ENCODE measurements at places on chromosomes 1 and 21.

DNA sequence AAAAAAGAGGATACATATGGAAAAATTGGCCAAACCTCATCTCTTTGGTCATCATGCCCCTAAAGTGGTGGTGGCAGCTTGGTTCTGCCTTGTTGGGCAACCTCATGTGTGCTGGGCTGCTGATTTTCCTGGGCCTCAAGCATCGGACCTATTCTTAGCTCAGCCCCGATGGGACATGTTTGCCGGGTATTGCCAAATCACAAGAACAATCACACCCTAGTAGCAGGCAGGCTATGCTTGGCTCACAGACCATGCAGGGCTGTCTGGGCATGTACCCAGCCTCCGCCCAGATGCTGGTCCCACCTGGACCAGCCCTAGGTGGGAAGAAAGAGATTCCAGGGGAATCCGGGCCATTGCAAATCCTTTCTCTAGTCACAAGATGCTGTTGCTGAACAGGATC, 189.4 kb upstream of the FGGY start:
- peak; percentile 90 for DNase-seq

GRCh38 chr1:8012955-8013354, 13.2 kb downstream of the ERRFI1 start:
- DNase-seq, result no peak

- DNase-seq, result peak; percentile 48
Observed at GRCh38 chr1:44835738-44836675, 7.0 kb downstream of the PTCH2 start.

DNA sequence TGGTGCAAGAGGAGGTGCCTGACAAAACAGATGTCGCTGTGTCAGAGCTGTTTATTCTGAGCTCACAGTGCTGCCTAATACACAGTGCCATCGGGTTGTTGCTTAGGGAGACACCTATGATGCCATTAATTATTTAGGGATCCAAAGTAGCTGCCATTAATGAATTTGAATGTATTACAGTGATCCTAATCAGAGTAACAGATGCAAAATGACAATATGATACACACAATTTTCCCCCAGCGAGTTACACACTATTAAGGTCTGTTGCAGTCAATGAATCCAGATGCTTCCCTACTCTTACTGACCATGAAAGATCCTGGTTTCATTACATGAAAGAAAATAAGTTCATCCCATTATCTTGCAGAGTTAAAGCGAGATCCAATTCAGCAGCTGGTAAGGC, 91.3 kb downstream of the RWDD3 start:
- DNase-seq, result peak; percentile 6

DNA sequence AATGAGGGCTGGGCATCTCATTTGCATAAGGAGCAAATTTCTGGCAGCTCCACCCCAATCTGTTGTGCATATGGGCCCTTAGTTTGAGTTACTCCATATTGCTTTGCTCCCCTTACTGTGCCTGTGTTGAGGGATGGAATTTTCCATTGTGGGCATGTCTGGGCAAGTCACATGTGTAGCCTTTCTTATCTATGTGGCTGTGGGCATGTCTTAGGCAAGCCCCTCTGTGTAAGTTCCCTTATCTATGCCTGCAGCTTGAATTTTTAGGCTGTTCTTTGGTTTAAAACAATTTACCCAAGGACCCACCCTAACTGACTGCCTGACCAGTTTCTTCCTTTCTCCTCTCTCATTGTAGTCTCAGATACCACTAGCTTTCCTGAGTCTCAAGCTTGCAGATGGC, 405.7 kb upstream of the NCAM2 start:
- DNase-seq, result no peak

DNA sequence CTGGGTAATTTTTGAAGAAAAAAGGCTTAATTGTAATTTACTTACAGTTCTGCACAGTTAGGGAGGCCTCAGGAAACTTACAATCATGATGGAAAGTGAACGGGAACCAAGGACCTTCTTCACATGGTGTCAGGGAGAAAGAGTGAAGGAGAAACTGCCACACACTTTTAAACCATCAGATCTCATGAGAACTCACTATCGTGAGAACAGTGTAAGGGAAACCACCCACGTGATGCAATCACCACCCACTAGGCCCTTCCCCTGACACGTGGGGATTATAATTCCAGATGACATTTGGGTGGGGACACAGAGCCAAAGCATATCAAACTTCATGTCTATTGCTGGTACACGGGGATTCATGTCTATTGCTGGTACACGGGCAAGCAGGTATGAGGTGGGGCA, 5.3 kb upstream of the SFT2D2 start:
- no peak for DNase-seq

DNA sequence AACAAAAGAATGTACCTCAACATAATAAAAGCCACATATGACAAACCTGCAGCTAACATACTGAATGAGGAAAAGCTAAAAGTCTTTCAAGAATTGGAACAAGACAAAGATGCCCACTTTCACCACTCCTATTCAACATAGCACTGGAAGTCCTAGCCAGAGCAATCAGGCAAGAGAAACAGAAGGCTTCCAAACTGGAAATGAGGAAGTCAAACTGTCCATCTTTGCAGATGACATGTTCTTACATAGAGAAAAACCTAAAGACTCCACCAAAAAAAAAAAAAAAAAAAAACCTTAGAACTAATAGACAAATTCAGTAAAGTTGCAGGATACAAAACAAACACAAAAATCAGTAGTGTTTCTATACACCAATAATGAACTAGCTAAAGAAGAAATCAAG, 20.2 kb downstream of the NSL1 start:
- no peak for DNase-seq

DNA sequence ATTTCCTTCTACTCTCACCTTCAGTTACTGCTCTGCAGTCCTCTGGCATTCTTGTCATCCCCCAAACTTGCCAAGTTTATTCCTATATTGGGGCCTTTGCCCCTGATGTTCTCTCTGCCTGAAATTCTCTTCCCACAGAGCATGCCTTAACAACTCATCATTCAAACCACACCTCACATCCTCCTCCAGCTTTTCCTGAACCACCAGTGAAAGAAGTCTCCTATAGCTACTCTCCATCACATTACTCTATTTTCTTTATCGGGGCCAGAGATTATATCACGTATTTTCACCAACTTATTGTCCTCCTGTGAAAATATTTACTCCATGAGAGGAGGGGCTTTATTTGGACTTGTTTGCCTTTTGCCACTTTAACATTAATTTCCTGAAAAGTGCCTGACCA, 32.1 kb downstream of the EXTL2 start:
- DNase-seq, result no peak

GRCh38 chr1:110150330-110151174, at the start of gene SLC6A17:
TSS of gene SLC6A17 (plus strand) at chr1:110150494. CDS start at chr1:110166930, 16,436 bp downstream.
- peak; percentile 13 for DNase-seq

- DNase-seq, result no peak
Observed at GRCh38 chr1:222081859-222082258, 340.0 kb upstream of the DUSP10 start.

GRCh38 chr1:226310245-226310540, 1.2 kb upstream of the LIN9 start:
- DNase-seq, result no peak

- no peak for DNase-seq
Observed at GRCh38 chr1:178134061-178134460, 40.2 kb downstream of the RASAL2 start.

DNA sequence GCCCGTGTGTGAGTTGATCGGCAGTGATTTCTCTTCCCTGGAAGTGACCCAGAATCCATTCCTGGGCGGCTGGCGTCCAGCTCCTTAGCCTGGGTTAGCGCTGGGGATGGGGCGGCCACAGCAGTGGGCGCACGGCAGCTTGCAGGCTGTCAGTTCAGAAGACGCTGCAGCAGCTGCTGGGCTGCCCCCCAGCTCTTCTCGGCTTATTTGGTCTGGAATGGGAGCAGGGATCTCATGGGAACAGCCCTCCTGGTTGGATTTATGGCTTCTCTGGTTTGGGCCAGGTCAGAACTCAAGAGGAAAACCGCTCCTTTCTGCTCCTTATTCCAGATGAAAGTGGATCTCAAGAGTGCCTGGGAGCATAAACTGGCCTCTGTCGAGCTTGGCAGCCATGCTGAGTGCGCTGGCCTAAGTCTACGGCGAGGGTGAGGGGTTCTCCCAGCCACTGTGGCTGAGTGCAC, 148.2 kb downstream of the PRDM16 start:
- no peak for DNase-seq

DNA sequence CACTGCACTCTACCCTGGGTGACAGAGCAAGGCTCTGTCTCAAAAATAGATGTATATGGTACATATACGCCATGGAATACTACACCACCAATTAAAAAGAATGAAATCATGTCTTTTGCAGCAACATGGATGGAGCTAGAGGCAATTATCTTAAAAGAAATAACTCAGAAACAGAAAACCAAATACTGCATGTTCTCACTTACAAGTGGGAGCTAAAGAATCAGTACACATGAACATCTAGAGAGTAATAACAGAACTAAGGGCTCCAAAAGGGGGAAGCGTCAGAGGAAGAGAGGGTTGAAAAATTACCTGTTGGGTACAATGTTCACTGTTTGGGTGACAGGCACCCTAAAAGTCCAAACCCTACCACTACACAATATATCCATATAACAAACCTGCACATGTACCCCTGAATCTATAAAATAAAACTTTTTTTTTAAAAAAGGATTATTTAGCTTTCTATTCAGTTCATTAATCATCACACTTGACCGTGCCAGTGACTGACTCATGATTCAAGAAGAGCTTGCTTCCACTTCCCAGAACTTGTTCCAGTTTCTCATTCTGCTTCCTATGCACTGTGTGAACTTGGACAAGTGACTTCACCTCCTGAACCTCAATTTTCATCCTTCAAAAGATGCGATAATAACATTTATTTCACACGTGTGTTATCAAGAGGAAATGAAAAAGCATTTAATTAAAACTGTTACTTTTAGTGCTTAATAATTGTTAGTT, 109.6 kb downstream of the PLPP3 start:
- DNase-seq, result no peak

DNA sequence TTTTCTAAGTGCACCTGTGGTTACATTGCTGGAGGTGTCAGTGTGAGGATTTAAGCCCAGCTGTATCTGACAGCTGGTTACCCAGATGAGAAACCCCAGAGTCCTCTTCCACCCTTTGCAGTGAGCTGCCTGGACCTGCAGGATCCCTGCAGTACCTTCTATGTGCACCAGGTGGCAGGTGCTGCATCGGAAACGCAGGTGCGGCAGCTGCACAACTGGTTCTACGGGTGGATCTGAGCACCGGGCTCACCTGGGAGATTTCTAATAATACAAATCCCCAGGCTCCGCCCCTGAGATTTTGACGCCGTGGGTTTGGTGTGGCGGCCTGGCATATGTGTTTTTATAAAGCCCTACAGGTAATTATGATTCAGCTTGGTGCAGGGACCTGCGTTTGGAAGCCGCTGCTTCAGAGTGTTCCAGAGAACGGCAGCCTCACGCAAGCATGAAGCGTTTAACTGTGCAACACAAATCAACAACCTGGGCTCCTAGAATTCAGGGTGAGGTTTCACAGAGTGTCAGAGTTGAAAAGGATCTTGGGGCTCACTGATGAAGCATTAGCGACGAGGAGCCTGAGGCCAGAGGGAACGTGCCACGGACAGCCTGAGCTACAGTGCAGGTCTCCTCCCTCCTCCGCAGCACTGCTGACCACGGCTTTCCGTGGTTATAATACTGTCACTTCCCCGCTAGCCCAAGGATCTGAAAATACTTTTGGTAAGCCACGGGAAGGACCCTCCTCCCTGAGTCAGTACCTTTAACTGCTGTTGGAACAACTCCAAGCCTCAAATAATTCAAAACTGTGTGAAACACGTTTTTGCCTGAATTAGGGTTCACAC, 96.7 kb upstream of the TRABD2B start:
- peak; percentile 41 for DNase-seq

GRCh38 chr21:44713130-44713529, 1.8 kb upstream of the TSPEAR start:
- no peak for DNase-seq

GRCh38 chr1:6294080-6294889, 33.4 kb upstream of the GPR153 start:
- no peak for DNase-seq

DNA sequence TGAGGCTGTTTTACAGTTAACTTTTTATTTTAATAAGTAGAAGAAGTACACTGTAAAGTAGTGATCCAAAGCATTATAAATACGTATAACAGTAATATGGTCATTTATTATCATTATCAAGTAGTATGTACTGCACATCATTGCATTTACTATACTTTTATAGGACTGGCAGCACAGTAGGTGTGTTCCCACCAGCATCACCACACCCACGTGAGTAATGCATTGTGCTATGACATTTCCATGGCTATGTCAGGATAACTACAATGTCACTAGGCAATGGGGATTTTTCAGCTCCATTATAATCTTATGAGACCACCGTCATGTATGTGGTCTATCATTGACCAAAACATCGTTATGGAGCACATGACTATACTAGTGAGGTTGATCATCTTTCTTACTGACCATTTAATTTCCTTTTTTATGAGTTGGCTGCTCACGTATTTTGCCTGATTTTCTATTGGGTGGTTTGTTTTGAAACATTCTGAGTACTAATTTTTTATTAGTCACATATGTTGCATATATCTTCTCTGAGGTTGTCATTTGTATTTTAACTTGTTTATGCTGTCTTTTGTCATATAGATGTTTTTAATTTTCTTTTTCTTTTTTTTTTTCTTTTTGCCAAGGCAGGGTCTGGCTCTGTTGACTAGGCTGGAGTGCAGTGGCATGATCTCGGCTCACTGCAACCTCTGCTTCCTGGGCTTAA, 25.3 kb upstream of the SHCBP1L start:
- no peak for DNase-seq

DNA sequence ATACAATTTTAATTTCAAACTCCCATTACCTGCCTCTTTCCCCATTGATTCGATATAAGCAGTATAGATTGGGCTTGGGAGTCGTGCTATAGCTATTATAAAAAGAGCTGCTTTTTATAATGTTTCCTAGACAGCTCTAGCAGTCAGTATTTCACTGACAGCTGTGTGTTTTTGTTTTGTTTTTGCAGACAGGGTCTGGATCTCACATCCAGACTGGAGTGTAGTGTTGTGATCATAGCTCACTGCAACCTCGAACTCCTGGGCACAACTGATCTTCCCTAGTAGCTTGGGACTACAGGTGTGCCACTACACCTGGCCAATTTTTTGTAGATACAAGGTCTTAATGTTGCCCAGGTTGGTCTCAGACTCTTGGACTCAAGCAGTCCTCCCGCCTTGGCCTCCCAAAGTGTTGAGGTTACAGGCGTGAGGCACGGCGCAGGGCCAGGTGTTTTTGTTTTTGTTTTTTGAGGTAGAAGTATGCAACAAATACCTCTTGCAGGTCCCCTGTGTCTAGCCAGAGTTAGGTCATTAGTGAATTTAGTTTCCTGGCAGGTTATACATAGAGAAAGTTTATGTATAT, 1.7 kb downstream of the NASP start:
- no peak for DNase-seq

- DNase-seq, result no peak
Observed at GRCh38 chr1:195430826-195431225, 1177.4 kb downstream of the KCNT2 start.

- DNase-seq, result no peak
Observed at GRCh38 chr1:19619697-19620384, 24.3 kb upstream of the NBL1 start.

- no peak for DNase-seq
Observed at GRCh38 chr1:24175033-24175755, 11.9 kb downstream of the IFNLR1 start.
